Spinal cord (tissue), 10 donors: ENCODE measurements at places on chromosomes 5 and 9.

GRCh38 chr9:79610791-79611614 lies 39.2 kb downstream of the TLE4 start:
- DNase-seq = no peak

DNA sequence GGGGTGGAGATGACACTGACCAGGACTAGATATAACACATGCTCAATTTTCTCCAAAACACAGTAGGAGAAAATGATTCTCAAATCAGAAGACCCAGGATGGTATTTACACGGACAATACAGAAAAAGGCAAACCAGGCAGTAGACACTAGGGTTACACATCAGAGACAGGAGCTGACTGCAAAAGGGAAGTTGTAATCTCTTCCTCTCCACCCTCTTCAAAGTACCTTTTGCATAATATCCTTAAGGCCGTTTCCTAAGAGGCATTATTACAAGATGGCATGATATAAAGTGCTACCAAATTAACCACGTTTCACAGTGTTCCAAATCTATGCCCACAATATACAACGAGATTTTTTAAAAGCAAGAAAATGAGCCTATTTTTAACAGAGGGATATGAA lies 39.2 kb downstream of the YIPF5 start:
- no peak for DNase-seq

- DNase-seq = no peak
Measured at GRCh38 chr5:69492923-69493395, 369 bp downstream of the OCLN start.

- no peak for DNase-seq
Measured at GRCh38 chr9:91515074-91515687, 91.5 kb upstream of the NFIL3 start.

GRCh38 chr9:136820971-136821825 lies 13.4 kb downstream of the RABL6 start:
- no peak for DNase-seq
